ENCODE measurements at places on chromosomes 5 and 9.

DNA sequence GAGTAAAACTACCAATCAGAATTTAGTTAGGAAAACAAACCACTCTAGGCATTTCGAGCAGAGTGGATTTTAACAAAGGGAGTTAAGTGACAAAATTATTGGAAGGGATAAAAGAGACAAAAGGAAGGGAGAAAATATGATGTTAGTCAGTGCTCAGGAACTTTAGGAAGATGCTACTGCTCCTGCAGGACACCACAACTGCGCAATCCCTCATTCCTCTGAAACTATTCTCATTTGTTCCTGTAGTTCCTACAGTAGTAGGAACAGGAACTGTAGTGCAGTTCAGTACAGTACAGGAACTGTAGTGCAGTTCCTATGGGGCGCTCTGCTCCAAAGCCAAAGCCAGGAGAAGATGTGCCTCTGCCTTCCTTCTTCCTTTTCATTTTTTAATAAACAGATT lies 29.9 kb upstream of the MEGF10 start:
- DNase-seq, result no peak

- DNase-seq, result no peak
Observed at GRCh38 chr5:120767178-120767820, 303.2 kb downstream of the PRR16 start.

DNA sequence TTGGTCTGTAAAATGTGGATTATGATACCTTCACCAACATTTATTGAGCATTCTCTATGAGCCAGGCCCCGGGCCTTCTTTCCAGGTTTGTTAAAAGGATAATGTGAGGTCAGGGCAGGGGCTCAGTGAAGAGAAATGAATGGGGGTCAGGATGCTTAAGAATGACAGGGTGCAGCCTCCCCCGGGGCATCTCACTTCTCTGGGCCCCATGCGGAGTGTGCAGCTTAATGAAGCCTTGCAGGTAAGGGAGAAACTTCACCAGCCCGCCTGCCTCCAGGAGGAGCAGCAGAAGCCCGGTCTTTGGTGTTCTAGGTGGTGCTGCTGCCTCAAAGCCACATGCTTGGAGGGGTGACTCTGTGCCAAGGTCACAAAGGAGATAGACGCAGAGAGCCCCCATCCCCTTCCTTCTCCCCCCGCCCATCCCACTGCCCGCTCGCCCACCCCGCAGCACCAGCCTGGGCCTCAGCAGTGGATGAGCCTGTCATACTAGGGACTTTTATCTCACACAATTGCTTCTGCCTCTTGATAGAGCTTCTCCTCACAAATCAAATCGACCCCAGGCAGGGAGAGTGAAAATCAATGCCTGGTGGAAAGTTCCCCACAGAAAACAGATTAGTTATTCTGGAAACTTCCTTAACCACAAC lies 244.8 kb downstream of the PBX3 start:
- DNase-seq, result no peak

- DNase-seq, result no peak
Observed at GRCh38 chr5:124365361-124365801, 381.1 kb downstream of the ZNF608 start.

DNA sequence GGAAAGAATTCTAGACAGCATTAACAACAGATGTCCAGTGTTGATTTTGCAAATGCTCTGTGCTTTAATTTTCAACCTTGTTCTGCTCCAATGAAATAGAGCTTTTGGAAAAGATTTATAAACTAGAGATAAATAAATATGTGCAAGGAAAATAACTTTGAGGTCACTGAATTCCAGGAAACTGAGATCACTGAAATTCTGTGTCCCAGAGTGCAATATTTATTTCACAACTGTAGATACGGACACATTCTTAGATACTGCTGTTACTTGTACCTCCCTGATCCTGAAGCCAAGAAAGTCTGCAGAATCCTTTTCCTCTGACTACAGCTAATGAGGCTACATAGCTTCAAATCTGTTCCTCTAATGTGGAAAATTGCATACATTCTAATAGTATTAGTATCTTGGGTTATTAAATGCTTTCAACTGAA lies 222.9 kb downstream of the DOCK8 start:
- DNase-seq, result no peak

DNA sequence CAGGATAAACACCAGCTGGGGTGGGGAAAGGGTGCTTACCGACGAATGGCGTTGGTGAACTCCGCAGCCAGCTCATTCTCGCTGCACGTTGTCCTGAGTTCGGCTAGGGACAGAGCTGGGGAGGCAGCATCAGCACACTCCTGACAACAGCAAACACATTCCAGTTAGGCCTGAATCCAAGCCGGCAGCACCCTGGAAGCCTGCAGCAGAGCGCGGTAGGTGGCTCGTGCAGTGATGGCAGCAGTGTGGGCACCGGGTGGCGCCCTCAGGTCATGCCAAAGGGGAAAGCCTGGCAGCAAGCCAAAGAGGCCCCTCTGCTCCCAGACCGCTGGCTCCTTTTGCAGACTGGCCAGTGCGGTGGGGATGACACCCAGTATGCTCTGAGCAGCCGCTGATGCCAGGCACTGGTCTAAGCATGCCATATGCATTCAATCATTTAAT lies 66.9 kb downstream of the DCP2 start:
- DNase-seq, result peak; percentile 83

- no peak for DNase-seq
Observed at GRCh38 chr5:77032635-77033034, 2.4 kb downstream of the AGGF1 start.

DNA sequence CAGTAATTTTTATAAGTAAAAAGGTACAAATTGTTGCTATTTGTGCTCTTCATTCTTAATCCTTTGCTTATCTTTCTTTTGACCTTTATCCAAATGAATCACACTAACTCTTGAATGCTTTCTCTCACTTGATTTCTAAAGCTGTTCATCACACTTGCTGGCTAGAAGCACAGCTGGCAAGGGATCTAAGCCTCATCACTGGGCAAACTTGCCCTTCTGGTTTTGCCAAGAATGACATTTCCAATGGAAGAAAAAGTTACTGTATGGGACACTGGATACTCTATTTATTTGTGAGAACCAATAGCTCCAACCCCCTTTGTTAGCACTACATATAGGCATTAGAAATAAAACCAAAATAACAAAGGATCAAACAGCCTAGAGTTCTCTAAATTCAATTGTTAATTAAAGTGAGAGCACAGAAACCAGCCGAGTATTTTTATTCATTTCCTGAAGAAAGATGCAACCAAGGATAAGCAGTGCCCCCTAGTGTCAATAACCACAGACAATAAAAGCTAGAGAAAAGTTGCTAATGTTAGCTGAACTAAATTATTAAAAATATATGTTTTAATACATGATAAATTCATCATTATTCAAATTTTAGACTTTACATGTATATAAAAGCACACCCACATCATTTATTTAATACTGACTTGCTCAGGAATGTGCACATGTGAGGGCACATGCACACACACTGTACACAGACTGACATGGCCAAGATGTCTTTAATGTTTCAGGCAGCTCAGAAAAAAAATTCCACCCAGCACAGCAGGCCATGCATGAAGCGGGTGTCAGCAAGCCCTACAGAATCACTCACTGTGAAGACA lies 59.8 kb upstream of the POU5F2 start:
- no peak for DNase-seq

- DNase-seq, result no peak
Observed at GRCh38 chr9:91898451-91899218, 51.4 kb downstream of the ROR2 start.

DNA sequence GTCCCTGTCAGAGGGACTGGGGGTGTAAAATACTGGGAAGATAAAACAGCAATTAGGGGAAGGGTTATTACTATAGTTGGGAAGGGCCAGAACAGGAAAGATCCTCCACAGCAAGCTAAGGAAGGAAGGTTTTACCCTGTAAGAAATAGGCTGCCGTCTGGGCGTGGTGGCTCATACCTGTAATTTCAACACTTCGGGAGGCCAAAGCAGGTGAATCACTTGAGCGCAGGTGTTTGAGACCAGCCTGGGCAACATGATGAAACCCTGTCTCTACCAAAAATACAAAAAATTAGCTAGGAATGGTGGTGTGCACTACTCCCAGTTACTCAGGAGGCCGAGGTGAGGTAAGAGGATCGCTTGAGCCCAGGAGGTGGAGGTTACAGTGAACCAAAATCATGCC lies 165.1 kb upstream of the TLX3 start:
- no peak for DNase-seq

DNA sequence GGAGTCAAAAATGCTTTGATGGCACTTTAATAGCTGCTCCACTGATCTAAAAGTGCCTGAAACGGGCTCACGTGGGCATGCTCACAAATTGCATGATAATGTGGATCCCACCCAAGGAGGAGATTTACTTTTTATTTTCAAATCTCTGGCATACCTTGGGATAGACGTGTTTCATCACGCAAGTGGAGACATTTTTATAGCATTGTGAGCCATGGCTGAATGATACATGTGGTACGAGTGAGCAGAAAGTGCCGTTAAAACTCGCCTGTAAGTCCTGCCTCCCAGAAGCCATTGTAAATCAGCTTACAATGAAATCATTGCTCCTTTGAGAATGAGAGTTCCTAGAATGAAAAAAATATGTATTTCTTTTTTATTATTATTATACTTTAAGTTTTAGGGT lies 514.7 kb downstream of the MAT2B start:
- DNase-seq, result no peak

- no peak for DNase-seq
Observed at GRCh38 chr9:6566409-6567139, 79.0 kb downstream of the GLDC start.

- DNase-seq, result no peak
Observed at GRCh38 chr9:16640649-16641048, 229.8 kb downstream of the BNC2 start.

- DNase-seq, result no peak
Observed at GRCh38 chr9:90137801-90138200, 504.8 kb downstream of the DIRAS2 start.

DNA sequence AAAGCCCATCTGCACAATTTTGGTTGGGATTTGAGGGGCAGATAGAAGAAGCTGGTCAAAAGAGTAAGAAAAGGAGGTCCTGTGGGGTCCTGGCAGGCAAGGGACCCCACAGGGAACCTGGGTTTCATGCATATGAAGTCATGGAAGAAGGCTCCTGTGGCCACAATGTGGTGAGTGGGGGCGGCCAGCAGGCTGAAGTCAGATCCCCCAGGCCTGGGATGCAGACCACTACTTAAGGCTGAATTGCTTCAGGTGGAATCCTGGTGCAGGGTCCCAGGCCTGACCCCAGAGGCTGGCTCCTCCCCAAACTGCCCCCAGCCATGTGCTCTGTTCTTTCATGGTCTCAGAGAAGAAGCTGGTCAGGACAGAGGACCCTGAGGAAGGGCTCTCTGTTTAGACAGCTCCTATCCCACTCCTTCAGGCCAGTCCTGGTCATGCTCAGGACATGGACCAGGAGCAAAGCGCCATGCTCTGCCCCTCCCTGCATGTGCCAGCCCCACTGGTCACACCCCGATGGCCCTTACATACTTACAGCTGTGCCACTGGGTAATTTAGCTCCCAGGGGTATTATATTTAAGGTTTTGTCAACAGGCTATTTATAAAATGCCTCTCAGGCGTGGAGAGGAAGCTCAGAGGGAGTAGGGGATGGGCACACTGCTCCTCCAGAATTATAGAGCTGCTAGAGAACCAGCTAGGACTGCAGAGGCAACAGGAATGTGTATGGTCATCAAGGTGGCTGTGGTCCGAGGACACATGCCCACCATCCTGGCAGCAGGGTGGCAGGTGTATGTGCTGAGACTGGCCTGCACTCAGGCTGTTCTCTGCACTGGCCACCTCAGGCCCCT lies 33.4 kb downstream of the C5orf15 start:
- DNase-seq, result no peak

GRCh38 chr5:4023091-4023752 lies 427.6 kb downstream of the IRX1 start:
- DNase-seq, result peak; percentile 83

- DNase-seq, result peak; percentile 18
Observed at GRCh38 chr5:179841621-179842020, 17.0 kb downstream of the MRNIP start.
